NCI-H1436 treated with DMSO at 0.1 percent for 48 hours (cell line): ENCODE measurements at places on chromosomes 4 and X.

GRCh38 chr4:40099010-40099409 is 42.4 kb downstream of the N4BP2 start:
- no peak for DNase-seq

DNA sequence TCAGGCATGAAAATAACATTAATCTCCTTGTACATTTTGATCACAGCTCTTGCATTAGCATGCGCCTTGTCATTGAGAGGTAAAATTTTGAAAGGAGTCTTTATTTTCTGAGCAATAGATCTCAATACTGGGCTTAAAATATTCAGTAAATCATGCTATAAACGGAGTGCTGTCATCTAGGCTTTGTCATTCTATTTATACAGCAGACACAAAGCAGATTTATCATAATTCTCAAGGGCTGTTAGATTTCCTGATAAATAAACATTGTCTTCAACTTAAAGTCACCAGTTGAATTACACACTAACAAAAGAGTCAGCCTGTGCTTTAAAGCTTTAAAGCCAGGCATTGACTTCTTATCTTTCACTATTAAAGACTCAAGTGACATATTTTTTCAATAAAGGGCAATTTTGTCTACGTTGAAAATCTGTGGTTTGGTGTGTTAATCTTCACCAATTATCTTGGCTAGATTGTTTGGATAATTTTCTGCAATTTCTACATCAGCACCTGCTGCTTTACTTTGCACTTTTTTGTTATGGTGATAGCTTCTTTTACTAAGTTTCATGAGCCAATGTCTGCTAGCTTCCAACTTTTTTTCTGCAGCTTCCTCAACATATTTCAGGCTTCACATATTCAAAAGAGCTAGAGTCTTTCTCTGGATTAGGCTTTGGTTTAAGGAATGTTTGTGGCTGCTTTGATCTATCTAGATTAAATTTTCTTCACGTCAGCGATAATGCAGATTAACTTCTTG is 27.9 kb upstream of the UGT2B4 start:
- peak; percentile 94 for DNase-seq

- DNase-seq: no peak
These were observed 1.8 kb downstream of the DKK2 start for GRCh38 chr4:107034091-107034995.

DNA sequence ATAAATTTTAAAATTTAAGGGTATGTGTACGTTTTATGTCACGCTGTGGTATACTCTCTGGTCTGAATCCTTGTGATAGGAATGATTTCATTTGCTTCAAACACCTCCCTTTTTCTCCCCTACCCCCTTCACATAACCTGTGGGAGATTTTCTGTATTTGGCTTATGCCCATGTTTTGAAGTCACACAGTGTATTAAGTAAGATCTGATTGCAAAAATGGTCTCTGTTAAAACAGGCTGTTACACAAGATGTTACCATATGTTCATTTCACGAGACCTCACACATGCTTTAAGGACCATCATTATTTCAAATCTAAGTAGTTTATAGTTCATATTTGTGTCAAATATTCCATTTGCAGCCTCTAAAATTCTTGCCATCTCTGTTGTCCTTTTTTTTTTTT is 63.5 kb downstream of the TMEM131L start:
- DNase-seq: no peak

DNA sequence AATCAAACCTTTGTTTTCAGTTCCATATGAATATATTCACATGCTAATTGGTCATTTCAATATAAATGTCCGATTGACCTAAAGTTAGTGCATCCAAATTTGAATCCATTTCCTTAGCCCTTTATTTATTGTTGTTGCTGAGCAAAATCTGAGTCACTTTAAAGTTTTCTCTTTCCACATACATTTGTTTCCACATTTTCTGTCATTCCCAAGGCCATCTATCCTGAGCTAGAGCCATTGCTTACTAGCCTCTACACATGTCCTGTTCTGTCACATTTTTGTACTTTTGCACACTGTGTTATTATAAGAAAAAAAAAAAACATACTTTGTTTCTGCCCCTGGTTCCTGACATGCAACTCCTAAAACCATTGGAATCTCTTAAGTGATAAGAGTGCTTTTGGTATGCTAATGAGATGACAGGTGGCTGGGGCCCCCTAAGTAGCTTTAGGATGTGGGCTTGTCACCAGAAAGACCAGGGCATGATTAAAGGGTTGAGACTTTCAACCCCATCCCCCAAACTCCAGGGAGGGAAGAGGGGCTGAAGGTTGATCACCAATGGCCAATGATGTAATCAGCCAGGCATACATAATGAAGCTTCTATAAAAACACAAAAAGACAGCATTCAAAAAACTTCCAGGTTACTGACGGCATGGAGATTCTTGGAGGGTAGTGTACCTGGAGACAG is 353.3 kb upstream of the MAGEB16 start:
- DNase-seq: no peak

DNA sequence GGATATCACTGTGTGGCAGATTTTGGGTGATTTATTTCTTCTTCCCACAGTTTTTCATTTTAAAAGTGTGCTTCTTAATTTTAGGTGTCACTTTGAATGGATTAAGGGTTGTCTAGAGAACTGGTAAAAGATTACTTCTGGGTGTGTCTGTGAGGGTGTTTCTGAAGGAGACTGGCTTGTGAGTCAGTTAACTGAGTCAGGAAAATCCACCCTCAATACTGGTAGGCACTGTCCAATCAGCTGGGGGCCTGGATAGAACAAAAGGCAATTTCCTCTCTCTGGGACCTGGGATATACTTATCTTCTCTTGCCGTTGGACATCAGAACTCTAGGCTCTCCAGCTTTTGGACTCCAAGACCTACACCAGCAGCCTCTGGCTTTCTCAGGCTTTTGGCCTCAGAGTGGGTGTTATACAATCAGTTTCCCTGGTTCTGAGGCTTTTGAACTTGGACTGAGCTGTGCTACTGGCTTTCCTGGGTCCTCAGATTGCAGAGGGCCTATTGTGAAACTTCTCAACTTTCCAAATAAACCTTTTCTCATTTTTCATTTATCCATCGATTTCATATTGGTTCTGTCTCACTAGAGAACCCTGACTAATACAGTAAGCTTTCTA is 413.1 kb downstream of the GBA3 start:
- DNase-seq: no peak

DNA sequence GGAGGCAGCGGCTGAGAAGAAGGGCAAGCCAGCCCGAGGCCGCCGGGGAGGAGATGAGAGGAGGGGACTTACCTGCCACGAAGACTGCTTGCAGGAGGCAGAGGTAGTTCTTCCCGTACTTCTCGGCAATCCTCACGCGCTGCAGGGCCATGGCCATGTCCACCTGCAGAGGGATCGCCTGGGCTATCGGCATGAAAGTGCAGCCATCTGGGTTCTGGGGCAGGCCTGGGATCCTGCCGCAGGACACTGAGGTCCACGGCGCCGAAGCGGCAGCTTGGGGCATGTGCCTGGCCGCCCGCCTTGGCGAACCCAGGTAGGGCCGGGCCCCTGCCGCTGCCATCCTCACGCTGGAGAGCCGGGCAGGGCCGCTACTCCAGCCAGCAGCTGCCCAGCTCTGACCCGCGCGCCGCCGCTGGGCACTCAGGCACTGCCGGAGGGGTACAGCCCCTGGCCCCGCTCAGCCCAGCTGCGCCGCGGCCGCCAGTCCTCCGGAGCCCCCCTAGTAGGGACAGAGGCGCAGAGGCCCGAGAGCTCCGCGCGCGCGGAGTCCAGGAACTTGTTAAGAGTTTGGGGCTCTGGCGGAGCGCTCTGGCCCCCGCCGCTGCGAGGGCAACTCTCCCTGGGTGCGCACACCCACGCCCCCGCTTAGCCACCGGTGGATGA is 16.0 kb downstream of the MCF2 start:
- DNase-seq: no peak
